Activated T-helper 1 cell treated with Interleukin-2 at 50 U/mL for 16 hours (primary cell): ENCODE measurements at places on chromosomes 3 and 15.

DNA sequence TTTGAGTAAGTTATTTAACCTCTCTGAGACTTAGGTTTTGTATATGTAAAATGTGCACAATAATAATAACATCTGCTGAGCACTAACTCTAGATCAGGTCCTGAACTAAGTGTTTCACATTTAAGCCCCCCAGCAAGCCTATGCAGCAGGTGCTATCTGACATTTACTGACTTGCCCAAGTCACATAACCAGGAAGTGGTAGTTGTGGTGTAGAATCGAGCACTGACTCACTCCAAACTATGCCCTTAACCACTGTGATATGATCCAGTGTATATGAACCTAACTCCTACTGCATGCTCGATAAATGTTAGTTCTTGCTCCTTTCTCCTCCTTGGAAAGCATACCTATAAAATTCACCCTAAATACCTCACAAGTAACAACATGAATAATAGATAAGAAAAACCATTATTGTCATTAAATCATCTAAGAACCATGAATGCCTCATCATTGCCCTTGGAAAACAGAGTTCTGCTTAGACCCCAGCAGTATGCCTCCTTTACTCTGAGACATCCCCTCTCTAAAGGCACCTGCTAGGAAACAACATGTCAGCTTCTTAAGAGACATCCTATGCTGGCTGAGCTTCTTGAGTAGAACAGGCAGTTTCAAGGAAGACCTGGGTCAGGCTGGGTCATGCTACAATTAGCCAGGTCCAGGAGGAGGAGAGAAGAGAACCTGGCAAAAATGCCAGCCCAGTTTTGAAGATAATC, 3.0 kb upstream of the SHC4 start:
- DNase-seq, result no peak

GRCh38 chr15:90914305-90915080, 11.4 kb downstream of the MAN2A2 start:
- no peak for DNase-seq

- no peak for DNase-seq
Measured at GRCh38 chr15:34700891-34701427, 53.8 kb downstream of the GJD2 start.

- DNase-seq, result peak; percentile 65
Measured at GRCh38 chr3:13346481-13347389, 73.4 kb downstream of the NUP210 start.

DNA sequence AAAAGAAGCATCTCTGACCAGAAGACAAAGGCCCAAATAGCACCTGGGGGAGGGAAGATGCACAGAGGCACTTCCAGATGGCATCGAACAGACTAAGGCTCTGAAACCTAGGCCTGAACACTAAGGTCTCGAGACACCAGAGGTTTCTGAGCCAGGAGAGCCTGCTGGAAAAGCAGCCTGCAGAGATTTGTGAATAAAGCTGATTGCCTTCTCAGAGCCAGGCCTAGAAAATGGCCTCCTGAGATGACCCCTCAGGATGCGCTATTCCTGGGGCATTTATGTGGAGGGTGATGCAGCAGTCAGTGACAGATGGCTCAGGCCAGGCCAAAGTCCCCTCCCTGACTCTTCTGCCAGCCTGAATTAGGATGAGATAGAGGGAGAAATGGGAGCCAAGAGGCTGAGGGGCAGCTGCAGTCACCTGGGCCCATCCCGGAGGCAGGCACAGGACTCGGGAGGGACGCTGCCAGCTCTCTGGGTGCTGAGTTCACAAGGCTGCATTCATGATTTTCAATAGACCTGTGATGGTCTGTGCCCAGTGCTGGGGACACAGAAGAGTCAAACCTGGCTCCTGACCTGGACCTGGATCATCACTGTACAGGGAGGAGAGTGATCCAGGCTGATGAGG, 6.9 kb downstream of the PRSS50 start:
- no peak for DNase-seq

DNA sequence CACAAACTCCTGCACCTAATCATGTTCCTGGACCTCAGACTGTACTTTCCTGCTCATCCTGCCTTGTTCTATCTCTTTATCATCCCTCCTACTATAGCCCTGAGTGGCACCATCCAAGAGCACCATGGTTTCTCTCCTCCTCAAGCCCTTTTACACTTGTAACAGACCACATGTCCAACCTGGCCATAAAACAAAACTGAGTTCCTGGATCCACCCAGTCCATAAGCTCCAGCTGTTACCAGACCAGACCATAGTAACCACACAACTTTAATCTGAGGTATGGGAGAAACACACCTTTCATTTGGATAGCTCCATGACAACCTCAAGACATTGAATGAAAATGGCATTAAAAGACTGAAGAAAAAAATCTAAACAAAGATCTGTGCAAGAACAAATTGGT, 9.1 kb downstream of the TM4SF18 start:
- DNase-seq, result no peak

- DNase-seq, result no peak
Measured at GRCh38 chr3:70556056-70556455, 243.6 kb upstream of the MDFIC2 start.

- no peak for DNase-seq
Measured at GRCh38 chr3:74599564-74599963, 14.9 kb downstream of the CNTN3 start.

- no peak for DNase-seq
Measured at GRCh38 chr15:42891569-42891968, 29.0 kb downstream of the TTBK2 start.

- DNase-seq, result no peak
Measured at GRCh38 chr15:77009646-77010311, 14.9 kb downstream of the PSTPIP1 start.

- no peak for DNase-seq
Measured at GRCh38 chr3:60216462-60217075, 1034.7 kb downstream of the FHIT start.

DNA sequence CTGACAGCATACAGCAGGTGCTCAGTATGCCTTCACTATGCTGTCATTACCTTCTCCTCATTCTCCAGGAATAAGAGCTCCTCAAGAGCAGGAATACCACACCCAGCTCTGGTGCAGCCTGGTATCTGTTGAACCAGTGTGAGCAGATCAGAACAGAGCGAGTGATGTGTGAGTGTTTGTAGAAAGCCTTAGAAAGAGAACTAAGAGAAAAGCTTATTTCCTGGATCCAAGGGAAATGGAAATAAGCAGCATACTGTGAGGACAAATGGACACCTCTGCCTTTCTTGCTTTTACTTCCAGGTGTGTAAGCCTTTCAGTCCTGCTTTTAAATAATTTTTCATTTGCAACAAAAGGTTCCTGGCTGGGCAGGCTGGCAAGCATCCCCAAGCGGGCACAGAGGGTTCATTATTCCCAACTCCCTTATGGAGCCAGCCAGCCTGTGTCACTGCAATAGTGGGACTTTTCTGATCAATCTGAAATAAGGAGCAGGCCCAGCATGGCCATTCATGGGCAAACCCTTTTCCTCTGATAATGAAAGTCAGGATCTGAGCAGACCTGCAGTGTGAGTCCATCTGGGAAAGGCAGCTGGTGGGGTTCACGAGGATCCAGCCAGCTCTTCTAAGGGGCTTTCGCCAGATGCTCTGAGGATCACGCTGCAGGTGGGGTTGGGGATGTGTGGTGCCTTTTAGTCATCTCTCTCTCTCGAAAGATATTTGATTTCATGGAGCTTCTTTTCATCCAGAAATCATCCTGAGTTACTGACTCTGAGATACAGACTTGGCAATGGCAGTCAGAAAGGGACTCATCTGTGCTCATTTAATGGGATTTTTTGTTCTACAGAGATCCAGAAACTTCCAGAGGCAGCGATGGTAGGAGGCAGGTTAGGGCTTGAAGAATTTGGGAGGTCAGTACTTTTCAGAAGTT, 594.9 kb upstream of the CFAP20DC start:
- DNase-seq, result no peak

- no peak for DNase-seq
Measured at GRCh38 chr3:22265403-22265802, 514.4 kb upstream of the ZNF385D start.

DNA sequence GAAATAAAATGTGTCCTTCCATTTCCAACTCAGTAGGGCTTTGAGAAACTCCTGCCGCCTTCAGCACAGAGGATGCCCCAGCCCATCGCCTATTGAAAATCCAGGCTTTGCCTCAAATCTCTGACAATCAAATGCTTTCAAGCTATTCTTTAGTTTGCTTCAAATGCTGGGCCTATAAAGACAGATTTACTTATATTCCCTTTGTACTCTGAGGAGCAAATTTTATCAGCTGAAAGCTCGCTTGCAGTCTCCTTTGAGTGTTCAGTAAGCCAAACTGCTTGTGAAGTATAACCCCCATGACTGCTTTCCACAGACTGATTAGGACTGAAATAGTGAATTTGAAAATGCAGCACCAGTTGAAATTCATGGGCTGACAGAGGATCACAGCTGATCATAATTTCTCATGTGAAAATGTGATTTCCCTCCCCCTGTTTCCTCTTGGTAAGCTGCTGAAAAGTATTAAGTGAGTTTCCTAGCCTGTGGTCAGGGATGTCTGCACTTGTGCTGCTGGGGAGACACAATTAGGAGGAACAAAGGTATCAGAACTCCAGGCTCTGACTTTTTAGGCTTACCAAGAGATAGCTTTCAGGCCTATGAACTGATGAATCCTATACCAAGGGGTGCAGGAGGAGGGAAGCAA, 563.4 kb upstream of the TGFBR2 start:
- no peak for DNase-seq

DNA sequence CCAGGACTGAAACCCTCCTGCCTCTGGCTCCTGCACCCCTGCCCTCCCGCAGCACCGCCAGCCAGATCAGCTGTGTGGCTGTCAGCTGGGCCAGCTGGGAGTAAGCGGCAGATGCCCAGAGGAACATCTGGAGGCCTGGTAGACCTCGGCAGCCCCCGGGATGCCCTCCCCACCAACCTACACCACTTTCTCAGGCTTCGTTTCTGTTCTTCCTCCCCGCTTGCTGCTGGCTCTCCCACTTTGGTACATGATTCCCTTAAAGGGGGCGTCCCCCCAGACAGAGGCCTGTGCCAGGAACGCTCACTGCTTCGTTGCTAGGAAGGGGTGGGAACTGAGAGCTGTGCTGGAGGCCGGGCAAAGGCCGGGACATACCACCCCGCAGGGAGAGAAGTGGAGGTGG, 91.4 kb upstream of the RPL32 start:
- no peak for DNase-seq

- DNase-seq, result no peak
Measured at GRCh38 chr3:108459225-108459624, 51.2 kb downstream of the MYH15 start.

DNA sequence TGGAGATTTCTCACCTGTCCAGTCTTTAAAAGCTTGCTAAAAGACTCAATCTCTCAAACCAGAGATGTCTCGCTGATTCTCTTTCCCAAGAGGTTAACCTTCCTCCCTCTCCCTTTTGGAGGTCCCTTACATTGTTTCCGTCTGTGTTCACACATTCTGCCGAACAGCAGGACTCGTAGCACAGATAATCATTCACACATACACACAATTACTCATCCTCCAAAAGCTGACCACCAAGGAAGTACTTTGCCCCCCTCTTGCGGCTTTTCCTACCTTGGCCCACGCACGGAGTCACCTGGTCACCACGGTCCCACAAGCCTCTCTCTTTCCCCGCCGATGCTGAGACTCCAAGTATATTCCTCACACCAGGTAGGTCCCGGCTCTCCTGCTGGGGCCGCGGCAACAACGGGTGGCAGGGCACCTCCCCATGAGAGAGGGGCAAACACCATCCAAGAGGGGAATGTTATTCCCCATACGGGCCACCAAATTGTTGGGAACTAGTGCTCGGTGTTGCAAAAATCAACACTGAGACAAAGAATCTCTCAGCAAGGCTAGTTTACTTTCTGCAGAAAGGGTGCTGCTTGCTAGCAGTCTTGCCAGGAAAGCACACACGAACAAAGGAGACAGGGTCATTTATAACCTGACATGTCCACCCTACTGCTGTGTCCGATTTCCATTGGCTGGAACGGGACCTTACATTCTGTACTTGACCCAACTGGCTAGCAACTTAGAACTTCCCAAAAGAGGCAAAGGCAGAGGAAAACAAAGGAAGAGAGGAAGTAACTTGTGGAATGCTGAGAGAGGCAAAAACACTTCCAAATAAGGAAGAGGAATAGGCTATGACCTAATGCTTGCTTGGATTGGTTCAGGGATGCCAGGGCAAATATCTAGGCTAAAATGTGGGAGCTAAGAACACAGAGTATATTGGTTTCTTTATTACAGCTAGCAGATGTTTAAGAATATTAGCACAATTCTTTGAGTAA, 102.1 kb upstream of the NECTIN3 start:
- DNase-seq, result no peak

GRCh38 chr15:66115568-66116206, 137.9 kb downstream of the MEGF11 start:
- peak; percentile 26 for DNase-seq

DNA sequence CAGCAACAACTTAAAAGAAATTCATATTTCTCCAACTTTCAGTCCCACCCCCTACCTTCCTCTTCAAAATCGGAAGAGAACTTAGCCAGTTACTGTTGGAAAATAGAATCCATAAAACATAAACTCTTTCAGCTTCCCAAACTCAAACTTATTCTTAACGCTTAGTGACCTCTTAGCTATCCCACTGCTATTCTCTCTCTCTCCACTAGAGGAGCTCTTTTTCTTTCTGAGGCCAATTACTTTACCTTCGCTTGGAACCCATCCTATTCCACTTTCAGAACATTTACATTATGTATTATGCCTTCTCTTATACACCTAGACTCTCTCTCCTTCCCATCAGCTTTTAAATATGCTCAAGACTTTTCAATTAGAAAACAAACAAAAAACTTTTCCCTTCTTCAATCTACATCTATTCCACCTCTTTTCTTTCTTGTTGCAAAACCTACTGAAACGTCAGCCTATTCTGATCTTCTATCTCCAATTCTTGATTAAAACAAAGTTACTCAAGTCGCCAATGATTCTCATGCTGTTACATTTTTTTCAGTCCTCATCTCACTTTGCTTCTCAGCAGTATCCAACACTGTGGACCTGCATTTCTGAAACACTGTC, 13.4 kb upstream of the GHSR start:
- no peak for DNase-seq

DNA sequence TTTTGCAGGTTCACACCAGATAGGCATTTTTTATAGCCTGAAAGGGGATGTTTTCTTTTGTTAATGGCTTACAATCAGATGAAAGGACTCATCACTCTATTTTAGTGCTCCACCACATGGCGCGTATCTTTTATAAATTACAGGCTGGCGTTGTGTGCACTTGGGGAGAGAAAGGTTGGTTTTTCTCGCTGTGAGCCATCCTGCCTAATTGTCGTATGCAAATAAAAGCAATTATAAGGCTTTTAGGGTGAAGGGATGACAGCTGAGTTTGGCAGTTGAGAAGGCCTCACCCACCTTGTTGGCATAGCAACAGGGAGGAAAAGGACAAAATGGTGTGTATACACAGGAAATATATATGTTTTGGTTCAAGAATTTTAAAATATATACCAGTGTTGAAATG, 268.0 kb downstream of the NR2F2 start:
- DNase-seq, result no peak

GRCh38 chr3:55169161-55169560, 241.3 kb upstream of the LRTM1 start:
- no peak for DNase-seq

GRCh38 chr3:42892807-42893206, 13.1 kb upstream of the ZNF662 start:
- no peak for DNase-seq

- DNase-seq, result no peak
Measured at GRCh38 chr15:56917652-56918045, 795 bp upstream of the TCF12 start.

GRCh38 chr3:187281191-187281714, 10.3 kb downstream of the MASP1 start:
- no peak for DNase-seq

GRCh38 chr15:69154684-69155083, 5.8 kb upstream of the GLCE start:
- DNase-seq, result no peak

GRCh38 chr3:69161587-69162307, 39.4 kb upstream of the LMOD3 start:
- DNase-seq, result no peak
